ENCODE measurements at places on chromosomes 3 and 15.

DNA sequence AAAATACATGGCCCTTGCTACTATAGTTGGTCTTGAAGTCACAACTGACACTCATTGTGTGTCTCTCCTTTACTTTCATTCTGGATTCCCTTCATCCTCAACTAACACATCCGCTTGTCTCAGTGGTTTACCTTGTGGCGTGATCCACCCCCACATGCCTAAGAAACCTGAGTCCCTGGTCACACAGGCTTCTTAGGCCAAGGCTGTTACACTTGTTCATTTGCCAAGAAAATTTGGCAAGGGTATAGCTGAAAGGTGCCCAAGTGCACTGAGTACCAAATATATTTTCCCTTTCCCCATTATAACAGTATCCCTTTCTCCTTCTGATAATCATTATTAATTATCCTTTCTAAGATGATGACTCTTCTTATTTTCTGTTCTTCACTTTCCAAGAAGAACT is 207.6 kb upstream of the STAC start:
- no peak for DNase-seq

DNA sequence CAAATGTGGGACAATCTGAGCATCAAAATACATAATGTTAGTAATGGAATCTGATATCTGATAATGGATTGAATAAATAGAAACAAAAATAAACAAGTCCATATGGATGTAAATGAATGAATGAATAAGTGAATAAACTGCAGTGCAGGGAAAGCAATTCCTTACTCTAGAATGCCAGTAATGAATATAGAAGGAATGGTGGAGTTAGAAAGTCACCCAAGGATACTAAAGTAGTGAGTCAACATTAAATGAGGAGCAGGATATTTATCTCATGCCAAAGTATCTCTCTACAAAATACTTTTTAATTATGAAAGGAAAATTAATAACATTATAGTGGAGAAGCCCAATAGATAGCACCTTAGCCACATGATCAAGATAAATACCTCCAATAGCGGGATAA is 300.3 kb downstream of the FEZF2 start:
- DNase-seq = no peak

- DNase-seq = no peak
Observed at GRCh38 chr3:30141178-30141581, 465.2 kb upstream of the TGFBR2 start.

GRCh38 chr15:50820808-50821382 is 55.4 kb upstream of the SPPL2A start:
- no peak for DNase-seq

DNA sequence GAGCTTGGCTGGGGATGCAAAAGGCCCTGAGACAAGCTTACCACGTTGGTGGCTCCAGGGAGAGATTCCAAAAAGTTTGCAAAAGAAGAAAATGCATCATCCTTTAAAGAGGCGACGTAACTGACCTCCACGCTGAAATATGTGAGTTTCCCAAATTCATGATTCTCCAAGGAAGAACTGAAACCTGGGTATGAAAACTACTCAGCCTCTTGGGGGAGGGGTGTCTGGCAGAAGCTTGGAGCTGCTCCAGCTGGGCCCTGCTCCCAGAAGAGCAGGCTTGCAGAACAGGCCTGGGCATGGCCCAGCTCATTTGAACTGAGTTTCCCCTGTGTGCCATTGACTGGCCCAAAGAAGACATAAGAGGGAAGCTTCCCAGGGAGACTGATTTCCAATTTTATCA is 20.5 kb downstream of the CPN2 start:
- DNase-seq = no peak
